ENCODE measurements at places on chromosomes 4 and X.

GRCh38 chr4:107120661-107121060 lies 84.5 kb upstream of the DKK2 start:
- DNase-seq: no peak

GRCh38 chr4:152357206-152357605 lies 178.7 kb downstream of the FBXW7 start:
- no peak for DNase-seq

GRCh38 chr4:126991965-126992364 lies 640.8 kb upstream of the INTU start:
- no peak for DNase-seq

DNA sequence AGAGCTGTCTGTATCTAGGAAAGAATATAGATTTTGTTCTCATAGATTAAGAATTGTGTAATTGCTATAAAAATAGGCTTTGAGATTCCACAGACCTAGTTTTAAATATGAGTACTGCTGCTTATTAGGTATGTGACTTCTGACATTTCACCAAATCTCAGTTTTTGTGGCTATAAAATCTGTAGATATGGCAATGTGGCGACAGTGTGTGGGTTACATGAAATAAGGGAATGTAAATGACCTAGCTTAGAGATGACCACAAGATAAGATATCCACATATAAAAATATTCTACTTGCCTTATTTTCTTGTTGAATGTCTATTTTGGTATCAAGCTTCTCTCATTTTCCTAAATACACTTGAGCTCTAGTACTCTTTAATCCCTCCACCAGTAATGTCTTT lies 193.8 kb downstream of the UNC5C start:
- DNase-seq: no peak

DNA sequence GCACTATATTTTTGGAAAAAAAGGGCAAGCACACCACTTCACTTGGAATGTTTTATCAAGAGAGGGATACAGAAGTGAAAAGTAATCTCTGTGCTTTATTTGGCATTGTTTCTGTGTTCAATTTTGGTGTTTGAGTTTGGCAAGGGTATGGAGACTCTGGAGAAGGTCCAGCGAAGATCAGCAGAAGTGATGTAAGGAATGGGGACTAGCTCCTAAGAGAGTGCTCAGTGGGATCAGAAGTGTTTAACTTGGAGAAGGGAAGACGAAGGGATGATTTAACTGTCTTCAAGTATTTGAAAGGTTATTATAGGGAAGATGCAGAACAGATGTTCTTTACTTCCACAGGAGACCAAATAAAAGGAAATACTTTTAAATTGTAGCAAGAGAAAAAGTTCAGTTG lies 74.3 kb downstream of the CFAP299 start:
- no peak for DNase-seq

GRCh38 chr4:52535793-52536192 lies 123.3 kb downstream of the USP46 start:
- no peak for DNase-seq
